ENCODE measurements at places on chromosomes 13 and 19.

- no peak for DNase-seq
These were observed 39.3 kb downstream of the ABCC4 start for GRCh38 chr13:95261956-95262355.

GRCh38 chr13:102441085-102441484 lies 39.2 kb upstream of the FGF14 start:
- DNase-seq: no peak

DNA sequence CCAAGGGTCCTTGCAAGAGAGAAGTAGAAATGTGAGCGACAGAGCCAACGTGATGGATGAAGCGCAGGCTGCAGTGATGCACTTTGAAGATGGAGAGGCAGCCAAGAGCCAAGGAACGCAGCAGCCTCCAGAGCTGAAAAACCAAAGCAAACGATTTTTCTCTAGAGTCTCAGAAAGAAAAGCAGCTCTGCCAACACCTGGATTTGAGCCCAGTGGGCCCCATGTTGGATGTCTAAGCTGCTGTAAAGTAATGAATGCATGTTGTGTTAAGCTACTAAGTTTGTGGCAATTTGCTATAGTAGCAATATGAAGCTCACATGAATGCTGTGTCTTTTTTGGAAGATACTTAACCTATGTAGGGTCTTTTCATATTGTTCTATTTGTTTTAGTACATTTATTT lies 894.3 kb downstream of the EFNB2 start:
- no peak for DNase-seq

- DNase-seq: peak; percentile 33
These were observed 510.5 kb downstream of the IRS2 start for GRCh38 chr13:109275852-109276251.

DNA sequence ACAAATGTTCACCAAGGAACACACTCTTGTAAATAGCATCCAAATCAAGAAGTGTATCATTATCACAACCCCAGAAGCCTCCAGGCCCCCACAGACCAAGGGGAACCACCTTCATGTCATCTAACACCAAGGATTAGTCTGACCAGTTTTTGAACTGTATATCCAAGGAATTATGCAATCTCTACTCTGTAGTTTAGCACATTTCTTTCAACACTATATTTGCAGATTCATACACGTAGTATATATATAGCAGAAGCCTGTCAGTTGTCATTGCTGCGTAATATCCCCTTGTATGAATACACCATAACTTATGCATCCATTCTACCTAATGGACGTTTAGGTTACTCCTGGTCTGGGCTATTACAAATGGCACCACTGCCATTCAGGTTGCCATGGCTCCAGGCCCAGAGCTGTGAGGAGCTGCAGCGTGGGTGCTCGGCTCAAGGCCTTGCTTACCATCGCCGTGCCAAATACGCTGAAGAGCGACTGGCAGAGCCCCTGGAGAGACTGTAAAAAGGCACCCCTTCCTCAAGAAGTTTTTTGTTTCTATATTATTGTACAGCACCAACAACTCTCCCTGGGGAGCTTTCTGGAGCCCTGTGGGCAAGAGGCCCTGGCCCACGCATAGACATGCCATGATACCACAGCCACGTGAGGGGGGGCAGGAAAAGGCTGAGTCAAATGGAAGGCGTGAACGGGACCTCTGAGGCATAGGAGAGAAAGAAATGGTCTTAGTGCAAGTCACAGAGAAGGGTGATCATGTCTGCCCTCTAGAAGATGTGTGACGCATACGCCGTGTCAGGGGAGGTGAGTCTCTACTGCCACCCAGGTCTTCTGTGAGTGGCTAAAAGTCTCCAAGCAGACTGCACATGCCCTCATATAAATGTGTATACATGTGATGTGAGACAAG lies 10.8 kb downstream of the LATS2 start:
- peak; percentile 48 for DNase-seq

DNA sequence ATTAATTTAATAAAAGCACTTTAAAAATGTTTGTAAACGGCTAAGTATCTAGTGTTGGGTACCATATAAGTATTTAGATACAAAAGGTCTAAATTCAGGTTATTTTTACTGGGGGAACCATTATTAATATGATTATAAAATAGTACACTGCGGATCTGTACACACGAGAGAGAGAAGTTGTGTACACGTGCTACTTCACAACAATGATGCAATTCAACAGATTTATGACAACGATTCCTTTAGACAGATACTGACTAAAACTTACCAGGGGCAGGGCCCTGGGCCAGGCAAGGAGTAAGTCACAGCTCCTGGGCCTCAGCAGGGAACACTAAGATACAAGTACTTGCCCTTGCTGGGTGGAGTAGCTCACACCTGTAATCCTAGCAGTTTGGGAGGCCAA lies 29.1 kb upstream of the TPTE2 start:
- no peak for DNase-seq

DNA sequence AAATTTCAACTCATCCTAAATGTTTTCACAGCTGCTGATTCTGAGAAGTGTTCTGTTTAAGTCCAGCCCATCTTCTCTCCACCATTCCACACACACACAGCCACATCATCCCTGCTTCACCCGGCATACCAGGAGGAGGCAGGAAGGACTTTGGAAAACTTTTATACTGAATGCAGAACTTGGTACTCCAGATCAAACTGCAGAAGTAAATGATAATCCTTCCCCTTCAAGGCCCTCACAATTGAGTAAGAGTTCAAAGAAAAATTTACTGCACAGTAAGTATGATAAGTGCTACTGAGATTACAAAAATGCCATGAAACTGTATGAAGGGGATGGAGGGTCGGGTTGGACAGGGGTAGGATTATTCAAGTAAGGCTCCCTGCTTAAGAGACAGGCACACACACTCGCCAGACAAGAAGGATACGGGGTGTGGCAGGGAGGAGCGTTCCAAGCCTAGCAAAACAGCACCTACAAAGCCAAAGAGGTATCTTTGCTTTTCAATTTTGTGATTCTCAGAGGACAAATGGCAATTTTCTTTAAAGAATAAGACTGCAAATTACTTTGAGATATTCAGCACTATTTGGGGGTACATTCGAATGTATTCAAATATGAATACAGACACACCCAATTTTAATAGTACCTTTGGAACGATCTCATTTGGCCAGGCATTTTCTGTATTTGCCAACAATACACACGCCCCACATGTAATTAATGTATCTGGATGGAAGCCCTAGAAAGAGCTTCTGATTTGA lies 2.5 kb downstream of the USP12 start:
- peak; percentile 42 for DNase-seq

DNA sequence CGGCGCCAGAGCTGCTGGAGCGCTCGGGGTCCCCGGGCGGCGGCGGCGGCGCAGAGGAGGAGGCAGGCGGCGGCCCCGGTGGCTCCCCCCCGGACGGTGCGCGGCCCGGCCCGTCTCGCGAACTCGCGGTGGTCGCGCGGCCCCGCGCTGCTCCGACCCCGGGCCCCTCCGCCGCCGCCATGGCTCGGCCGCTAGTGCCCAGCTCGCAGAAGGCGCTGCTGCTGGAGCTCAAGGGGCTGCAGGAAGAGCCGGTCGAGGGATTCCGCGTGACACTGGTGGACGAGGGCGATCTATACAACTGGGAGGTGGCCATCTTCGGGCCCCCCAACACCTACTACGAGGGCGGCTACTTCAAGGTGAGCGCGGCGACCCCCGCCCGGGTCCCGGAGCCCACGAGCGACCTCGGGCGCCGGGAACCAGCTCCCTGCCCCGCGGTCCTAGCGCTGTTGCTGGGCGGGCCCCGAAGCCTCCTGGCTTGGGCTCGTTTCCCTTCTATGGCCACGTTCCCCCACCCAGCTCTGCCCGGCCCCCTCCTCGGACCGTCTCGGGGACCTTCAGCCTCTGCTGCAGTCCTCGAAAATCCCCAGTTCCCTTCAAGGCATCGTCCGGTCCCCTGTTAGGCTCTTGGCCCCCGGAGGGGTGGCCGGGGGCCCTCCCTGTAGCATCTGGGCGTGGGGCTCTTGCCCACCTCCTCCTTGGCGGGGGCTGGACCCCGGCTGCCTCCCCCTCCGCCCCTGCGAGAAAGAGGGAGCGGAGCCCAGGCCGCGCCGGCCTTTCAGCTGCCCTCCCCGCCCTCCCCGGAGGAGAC lies at the start of gene CDC34:
Gene CDC34, plus strand, starts transcription at position 8 of the 808 bp plus-strand sequence. Its CDS starts 172 bp downstream, at position 180.
- DNase-seq: peak; percentile 46

DNA sequence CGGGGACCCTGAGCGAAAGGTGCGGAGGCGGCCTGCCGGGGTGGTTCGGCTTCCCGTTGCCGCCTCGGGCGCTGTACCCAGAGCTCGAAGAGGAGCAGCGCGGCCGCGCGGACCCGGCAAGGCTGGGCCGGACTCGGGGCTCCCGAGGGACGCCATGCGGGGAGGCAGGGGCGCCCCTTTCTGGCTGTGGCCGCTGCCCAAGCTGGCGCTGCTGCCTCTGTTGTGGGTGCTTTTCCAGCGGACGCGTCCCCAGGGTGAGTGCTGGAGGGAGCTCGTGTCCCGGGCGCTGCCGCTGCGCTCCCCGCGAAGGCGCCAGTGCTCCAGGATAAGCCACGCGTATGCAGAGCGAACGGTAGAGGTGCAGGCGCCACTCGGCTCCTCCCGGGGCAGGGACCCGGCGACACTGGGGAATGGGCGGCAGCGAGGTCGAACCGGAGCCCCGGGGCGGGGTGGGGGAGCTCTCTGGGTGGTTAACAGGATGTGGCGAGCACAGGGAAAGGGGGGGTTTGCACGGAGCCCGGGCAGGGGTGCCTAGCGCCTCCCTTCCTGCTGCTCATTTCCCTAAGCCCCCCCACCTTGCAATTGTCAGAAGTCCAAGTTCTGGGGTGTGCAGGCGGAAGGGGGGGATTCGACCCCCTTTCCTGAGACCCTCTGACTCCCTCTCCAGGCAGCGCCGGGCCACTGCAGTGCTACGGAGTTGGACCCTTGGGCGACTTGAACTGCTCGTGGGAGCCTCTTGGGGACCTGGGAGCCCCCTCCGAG lies at the start of gene IL27RA:
Gene IL27RA, plus strand, starts transcription at position 44 of the 762 bp plus-strand sequence. Its CDS starts 111 bp downstream, at position 155.
- DNase-seq: peak; percentile 68

GRCh38 chr13:109804654-109805053 lies 18.3 kb upstream of the IRS2 start:
- peak; percentile 11 for DNase-seq

DNA sequence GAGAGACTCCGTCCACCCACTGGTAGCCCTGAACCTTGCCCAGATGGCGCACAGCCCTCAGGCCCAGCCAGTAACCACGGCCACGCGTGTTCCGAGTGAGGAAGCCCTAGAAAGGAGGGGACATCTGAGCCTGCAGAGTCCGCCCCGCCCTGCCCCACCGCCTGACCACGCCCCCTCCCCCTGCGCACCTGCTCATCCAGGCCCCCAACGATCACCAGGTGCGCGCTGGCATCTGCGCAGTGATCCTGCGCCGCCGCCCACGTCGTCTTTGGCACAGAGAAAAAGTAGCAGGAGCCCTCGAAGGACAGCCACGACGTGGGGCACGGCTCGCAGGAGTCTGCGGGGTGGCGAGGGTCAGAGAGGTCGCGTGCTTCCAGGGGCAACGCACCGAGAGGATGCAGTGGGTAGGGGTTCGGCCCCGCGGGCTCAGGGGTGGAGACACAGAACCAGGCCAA lies 2.1 kb downstream of the CLEC4G start:
- DNase-seq: no peak

- peak; percentile 41 for DNase-seq
These were observed 476 bp downstream of the TYK2 start for GRCh38 chr19:10379880-10380312.

DNA sequence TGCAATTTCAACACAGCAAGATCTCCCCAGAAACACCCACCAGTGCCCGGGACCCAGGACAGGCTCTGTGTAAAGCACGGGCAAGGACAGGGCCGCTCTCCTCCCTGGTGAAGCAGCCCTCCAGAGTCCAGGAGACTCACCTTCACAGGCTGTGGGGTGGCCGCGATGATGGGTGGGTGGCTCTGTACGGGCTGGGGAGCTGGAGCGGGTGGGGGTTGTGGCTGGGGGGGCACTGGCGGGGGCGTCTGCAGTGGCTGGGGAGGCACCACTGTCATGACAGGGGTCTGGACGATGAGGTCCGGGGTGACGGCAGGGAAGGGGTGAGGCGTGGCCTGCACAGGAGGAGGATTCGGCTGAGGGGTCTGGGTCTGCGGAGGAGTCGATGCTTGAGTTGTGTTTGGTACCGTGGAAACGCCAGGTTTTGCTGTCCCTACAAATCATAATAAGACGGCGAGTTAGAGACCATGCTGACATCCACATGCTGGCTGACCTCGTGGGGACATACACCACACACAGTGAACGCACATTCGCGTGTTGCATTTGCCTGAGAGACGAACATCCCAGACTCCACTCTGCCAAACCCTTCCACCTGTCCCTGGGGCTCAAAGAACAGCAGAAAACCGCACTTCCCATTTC lies 33.1 kb upstream of the EPHX3 start:
- DNase-seq: no peak

GRCh38 chr13:97198753-97199152 lies 23.4 kb upstream of the MBNL2 start:
- DNase-seq: no peak

DNA sequence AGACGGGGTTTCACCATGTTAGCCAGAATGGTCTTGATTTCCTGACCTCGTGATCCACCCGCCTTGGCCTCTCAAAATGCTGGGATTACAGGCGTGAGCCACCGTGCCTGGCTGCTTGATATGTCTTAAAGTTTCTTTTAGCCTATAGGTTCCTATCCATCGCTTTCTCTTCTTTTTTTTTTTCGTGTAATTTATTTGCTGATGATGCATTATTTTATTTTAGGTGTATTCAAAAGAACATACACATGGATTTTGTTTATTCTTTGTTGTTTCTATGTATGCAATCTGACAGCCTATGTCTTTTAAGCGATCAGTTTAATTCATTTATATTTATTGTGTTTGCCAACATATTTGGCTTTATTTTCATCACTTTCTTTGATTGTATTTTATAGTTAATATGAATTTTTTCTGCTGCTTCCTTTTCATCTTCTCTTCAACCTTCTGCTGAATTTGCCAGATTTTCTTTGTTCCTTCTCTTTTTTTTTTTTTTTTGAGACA lies 26.0 kb upstream of the TNFAIP8L1 start:
- DNase-seq: no peak

GRCh38 chr13:73059460-73060250 lies 850 bp downstream of the KLF5 start:
- peak; percentile 62 for DNase-seq

GRCh38 chr13:79901336-79901735 lies 420.4 kb downstream of the NDFIP2 start:
- peak; percentile 25 for DNase-seq

DNA sequence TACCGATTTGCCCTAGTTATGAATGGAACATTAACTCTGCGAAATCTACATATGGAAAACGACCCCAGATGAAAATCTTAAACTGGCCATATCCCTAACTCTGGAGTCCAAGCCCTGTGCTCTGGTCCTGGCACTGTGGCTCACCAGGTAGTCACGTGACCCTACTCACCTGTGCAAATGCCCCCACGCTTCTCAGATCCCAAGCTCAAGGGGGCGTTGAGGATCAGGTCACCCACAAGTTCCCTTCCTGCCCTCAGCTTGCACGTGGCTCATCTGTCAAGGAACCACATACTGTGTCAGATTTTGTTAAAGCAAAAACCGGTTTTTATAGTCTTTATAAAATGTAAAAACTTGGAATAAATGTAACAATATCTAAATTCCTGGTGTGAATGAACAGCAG lies 324.0 kb downstream of the SHISA2 start:
- no peak for DNase-seq

GRCh38 chr19:5090465-5091017 lies 121.6 kb downstream of the KDM4B start:
- no peak for DNase-seq

Measured in GM23248 (cell line).